ENCODE measurements at places on chromosomes 1 and 21.
A peak's percentile ranks its signal among the peaks of the same experiment; 100 is the strongest.

- DNase-seq = peak; percentile 80
Measured at GRCh38 chr1:109089242-109090015, 1.1 kb upstream of the TMEM167B start.

- no peak for DNase-seq
Measured at GRCh38 chr21:45584786-45585185, 42.5 kb upstream of the SLC19A1 start.

GRCh38 chr21:28266061-28266460, 726.6 kb downstream of the LTN1 start:
- DNase-seq = no peak

DNA sequence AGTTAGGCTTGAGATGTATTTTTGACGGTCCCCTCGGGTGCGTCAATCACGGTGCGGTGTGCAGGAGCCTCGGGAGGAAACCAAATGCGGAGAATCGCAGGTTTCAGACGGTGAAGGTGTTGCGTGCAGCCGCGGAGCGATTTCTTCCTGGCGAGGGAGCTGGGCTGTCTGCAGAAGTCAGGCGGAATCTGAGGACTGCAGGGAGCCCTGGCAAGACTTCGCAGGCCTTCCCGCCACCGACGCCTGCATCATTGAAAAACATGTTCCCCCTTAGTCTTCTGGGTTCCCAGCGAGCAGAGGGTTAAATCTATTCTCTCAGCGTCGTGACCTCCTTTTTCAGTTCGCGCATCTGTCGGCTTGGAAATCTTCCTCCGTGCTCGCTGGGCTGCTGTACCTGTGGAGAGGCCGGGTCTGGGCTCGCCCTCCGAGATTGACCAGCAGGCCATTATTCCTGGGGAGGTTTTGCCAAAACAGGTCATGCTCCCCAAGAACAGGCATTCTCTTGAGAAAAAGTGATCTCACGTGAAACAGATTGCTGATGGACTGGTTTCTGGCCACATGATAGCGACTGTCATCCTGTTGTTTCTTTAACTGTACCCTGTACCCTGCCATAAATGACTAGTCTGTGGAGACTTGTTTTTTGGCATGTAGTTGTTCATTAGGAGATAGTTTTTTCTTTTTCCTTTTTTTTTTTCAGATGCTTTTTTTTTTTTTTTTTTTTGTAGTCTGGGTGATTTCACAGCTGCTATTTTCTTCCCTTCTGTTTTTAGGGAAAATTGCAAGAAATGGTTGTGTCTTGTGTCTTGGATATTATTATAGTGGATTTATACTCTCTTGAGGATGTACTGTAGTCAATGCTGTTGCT, 894 bp downstream of the EPB41 start:
- DNase-seq = peak; percentile 49

- no peak for DNase-seq
Measured at GRCh38 chr1:246275036-246275435, 232.0 kb downstream of the SMYD3 start.

DNA sequence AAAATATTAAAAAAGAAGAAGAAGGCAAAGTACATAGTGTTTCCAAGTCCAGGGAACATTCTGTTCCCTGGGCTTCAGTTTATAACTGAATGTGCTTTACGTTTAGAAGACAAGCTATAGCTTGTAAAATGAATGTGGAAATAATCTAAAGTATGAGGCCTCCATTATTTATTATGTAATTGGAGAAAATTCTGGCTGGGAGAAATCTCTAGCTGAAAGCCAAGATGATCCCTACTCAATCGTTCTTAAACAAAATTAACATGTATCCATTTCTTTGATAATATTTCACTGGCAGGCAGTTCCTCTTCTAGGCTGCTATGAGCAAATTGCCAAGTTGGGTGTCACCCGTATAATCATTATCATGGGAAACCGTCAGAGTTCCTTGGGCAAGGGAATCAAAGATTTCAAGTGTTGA, 52.2 kb upstream of the ETS2 start:
- DNase-seq = no peak

- no peak for DNase-seq
Measured at GRCh38 chr1:26545969-26546323, 16.4 kb downstream of the RPS6KA1 start.

- no peak for DNase-seq
Measured at GRCh38 chr1:211586538-211586937, 7.6 kb upstream of the SLC30A1 start.

GRCh38 chr1:100931716-100932115, 35.8 kb downstream of the SLC30A7 start:
- no peak for DNase-seq

DNA sequence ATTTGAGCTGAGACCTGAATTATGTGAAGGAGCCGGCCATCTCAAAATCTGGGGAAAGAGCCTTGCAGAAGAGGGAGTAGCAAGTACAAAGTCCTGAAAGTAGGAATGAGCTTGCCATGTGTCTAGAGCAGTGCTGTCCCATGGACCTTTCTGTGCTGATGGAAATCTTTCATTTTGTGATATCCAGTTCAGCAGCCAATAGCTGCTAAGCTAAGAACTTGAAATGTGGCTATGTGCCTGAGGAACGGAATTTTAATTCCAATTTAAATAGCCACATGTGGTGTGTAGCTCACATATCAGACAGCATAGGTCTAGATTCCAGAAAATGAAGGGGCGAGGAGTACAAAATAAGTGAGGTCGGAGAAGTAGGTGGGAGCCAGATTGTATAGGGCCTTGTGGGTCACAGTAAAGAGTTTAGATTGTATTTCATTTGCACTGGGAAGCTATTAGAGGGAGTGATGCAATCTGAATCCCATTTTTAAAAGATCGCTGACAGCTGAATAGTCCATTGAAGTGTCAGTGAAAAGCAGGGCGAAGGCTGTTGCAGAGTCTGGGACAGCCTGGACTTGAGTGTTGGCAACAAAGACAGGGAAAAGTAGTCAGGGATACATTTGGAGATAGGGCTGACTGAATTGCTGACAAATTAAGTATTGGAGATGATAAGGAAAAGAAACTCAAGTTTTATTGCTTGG, 80.3 kb downstream of the TMEM200B start:
- no peak for DNase-seq

DNA sequence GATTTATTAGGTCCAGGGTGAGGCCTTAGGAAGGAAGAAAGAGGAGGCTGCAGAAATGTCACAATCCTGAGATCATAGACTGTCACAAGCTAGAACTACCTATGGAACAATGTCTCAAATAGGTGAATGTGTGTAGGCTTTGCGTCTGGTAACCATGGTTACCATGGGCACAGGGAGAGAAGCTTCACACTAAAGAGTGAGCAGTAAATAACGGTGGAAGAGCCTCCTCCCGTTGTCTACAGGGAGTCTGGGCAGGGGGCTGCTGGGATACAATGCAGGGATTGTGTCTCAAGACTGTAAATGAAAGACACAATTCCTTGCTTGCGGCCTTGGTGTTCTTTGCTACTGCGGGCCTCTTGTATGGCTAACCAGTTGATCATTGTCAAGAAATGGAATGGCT, 28.2 kb upstream of the KCNJ6 start:
- no peak for DNase-seq

GRCh38 chr1:65207317-65207716, 59.3 kb downstream of the AK4 start:
- DNase-seq = peak; percentile 37

- no peak for DNase-seq
Measured at GRCh38 chr1:13763222-13763621, 63.2 kb downstream of the PRDM2 start.

DNA sequence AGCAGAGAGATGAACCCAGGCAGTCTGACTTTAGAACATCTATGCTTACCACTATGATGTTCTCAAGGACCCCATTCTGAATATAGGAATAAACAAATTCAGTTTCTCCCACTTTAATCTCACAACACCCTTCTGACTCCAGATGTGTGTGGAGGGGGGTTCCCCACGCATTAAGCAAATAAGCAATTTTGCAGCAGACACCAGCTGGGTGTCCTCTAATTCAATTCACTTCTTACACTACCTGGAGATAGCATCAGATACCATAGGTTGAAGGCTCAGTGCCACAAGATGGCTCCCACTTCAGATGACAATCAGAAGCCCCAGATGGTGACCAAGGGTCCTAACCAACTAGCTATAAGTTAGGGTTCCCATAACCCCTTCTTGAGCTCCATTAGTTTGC, 30.3 kb upstream of the CEP350 start:
- DNase-seq = no peak

DNA sequence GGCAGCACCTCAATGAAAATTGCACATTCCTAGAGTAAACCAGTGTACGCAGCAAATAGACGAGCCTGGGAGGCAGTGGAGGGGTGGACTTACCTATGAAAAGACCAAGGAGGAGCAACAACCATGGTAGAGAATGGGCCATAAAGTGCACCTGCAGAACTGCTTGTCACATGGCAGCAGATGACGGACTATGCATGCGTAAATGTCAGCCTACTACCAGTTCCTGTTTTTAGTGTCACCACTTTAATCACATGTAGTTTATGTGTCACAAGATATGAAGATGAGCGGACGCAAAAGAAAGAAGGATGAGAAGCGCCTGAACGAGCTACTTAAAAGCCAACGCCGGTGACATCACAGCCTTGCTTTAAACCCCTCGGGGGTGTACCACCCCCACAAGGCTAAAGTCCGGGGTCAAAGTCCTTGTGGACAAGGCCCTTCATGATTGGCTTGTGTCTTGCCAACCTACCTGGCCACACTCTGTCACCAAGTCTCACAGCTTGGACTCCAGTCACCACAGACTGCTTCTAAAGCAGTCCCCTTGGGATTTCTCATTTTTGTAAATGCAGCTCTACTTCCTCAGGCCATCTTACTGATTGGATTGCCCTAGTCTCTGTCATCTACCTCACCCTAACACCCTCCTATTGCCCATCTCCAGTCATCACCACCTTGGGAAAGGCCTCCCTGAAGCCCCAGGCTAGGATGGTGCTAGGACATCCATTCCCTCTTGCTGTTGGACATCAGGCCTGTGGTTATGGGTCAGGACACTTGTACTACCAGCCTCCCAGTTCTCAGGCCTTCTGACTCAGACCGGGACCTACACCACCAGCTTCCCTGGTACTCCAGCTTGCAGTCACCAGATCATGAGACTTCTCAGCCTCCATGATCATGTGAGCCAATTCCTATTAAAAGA, 6.0 kb upstream of the LY9 start:
- DNase-seq = no peak

DNA sequence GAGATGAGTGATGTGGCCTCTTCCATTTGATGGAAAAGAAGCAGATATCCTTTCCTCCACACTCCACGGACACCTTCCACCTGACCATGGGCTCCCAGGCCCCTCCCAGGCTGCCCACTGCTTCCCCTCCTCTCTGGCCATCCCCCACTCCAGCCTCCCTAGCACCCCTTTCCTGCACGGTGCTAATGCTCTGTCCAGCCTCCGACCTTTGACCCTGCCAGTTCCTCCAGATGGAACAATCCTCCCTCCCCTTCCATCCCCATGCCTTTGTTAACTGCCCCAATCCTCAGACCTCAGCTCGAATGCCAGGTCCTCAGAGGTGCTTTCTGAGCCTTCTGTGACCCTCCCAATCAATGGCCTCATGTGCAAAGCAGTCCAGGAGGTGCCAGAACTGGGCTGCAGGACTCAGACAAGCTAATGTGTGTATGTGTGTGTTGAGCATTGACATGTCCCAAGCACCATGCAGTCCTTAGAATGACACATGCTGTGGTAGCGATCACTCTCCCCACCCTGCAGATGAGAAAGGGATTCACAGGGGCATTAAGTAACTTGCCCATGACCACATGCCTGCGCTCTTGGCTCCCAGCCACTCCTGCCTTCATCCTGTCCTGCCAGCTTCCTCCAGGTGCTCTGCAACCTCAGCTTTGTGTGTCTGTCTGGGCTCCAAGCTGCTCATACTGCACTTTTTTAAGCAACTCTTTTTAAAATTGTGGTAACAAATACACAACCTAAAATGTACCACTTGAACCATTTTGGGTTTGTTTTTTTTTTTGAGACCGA, 63.5 kb upstream of the EDN2 start:
- DNase-seq = no peak

DNA sequence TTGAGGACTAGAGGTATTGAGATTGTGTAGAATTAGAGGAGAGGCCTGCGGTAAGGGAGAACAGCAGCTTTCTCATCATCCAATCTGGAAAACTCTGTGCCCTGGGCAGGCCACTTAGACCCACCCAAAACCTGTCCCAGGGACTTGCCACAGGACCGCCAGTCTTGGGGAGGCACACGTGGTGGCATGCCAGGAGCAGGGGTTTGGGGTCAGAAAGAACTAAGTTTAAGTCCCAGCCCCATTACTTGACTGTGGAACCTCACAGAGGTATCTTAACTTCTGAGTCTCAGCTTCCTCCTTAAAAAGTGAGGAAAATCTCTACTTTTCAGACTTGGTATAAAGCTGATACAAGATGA, 356.6 kb downstream of the HHAT start:
- DNase-seq = no peak

GRCh38 chr1:223670458-223671159, 5.1 kb upstream of the CAPN8 start:
- peak; percentile 42 for DNase-seq

GRCh38 chr1:34796990-34797389, 4.2 kb downstream of the GJA4 start:
- no peak for DNase-seq

GRCh38 chr1:186409091-186409490, 33.5 kb downstream of the ODR4 start:
- no peak for DNase-seq

DNA sequence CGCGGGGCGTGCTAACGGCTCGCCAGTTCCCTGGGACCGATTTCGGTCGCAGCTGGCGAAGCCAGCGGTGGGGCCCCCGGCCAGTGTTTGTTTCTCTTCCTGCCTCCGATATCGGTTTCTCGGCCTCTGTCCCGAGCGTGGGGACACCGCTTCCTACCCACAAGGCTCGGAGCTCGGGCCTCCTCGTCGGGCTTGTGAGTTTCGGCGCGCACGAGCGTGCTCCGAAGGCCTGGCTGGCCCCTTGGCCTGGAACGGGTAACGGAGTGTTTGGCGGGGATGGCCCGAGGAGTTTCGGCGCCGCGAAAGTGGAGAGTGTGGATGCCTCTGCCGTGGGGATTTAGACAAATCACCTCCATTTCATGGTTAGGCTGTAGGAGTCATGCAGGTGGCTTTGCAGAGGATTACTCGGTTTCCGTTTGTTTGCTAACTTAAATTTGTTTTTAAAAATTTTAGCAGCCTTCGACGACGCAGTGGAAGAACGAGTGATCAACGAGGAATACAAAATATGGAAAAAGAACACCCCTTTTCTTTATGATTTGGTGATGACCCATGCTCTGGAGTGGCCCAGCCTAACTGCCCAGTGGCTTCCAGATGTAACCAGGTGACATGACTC, 559 bp downstream of the RBBP4 start:
- DNase-seq = no peak

DNA sequence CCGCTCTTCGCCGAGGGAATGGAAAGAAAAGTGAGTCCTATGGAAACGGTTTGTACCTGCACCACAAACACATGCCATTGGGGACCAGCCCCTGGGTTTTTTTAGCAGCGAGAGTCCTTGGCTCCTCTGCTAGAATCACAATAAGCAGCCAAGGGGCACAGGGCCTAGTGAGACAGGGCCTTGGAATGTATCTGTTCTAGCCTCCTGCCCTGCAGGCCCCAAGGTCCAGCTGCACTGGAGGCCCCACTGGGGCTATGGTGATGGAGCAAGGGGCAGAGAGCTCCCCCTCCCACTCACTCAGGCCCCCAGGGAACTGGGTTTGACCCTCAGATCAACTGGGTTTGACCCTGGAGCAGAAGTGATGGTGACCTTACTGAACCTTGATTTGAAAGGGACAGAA, 14.4 kb downstream of the SHISA4 start:
- DNase-seq = peak; percentile 85

All from EL (cell line).